Lung (tissue), 17 donors: ENCODE measurements at places on chromosomes 2 and 18.

GRCh38 chr2:198731842-198732399, 725.8 kb downstream of the SATB2 start:
- DNase-seq = no peak

DNA sequence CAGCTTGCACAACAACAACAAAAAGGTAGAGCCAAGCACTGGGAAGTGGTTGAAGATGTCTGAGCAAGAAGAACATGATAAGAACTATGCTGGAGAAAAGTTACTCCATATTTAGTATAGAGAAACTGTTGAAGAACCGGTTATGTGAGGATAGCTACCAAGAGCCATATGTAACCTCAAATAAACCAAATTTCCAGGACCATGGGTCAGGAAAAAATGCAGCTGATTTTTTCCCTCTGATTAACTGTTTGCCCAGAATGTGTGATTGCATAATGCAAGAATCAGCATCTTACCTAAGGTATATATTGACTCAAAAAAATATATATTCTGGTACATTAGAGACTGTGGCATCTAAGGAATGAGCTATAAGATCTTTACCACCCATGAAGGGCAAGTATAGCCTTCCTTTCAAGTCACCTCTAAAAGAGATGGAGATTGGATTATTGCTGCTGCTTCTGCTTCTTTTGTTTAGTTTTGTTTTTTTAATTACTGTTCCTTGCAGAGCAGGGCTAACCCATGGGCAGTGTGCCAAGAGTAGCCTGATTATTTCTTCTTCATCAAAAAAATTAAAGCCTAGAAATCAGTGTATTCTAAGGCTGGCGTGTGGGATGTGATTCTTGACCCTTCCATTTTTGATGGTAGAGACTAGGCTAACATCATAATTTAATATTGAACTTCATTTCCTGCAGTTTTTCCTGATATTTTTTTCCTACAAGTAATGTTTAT, 76.9 kb upstream of the MAP3K20 start:
- peak; percentile 25 for DNase-seq

DNA sequence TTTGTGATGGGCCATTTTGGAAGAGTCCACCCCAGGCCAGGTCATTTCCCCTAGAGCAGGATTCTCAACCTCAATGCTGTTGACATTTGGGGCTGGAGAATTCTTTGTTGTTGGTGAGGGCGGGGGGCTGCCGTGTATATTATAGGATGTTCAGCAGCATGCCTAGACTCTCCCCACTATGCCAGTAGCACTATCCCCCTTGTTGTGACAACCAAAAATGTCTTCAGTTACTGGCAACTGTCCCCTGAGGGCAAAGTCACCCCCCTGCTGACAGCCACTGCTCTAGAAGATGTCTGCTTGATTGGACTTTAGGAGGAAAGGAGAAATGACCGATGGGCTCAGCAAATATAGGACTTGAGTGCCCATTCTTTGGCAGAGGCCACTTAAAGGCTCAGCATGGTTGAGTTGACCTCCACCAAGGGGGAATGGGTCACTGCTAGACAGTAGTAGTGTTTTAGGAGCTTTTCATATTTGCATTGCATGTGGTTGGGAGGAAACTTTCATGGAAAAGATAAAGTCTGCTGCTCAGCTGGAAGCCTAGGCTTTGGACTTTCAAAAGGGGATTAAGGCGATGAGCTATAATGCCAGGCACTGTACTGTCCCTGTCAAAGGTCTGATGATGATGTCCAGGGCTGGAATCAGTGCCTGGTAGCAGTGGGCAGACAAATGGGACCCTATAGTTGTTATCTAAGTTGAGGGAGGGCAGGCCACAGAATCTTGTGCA, 61.1 kb upstream of the MCFD2 start:
- no peak for DNase-seq

DNA sequence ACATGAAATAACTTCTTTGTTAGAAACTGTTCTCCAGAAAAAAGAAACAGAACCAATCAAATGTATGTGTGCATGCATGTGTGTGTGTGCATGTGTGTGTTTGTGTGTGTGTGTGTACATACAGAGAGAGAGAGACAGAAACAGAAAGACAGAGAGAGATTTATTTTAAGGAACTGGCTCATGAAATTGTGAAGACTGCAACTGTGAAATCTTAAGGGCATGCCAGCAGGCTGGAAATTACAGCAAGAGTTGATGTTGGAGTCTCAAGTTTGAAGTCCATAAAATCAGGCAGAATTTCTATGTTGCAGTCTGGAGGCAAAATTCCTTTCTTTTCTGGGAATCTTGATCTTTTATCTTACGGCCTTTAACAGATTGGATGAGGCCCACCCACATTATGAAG, 168.9 kb upstream of the CDH20 start:
- no peak for DNase-seq

DNA sequence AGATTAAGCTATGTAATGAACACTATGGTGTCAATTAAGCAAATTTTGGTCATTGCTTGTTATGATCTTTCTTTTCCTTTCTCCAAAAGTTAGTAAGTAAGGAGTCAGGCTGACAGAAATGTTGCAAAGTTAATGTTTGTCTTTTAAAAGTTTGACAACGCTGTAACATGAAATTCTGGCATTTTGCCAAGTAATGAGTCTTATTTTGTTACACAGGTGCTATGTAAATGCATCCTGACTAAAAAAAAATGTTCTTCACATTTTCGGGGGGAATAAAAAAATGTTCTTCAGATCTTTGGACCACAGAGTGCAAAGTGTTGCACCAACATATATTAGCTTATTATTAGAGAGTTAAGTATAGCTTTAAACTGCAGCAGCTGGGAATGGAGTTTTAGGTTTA, 54.8 kb upstream of the PROKR1 start:
- DNase-seq = peak; percentile 2

DNA sequence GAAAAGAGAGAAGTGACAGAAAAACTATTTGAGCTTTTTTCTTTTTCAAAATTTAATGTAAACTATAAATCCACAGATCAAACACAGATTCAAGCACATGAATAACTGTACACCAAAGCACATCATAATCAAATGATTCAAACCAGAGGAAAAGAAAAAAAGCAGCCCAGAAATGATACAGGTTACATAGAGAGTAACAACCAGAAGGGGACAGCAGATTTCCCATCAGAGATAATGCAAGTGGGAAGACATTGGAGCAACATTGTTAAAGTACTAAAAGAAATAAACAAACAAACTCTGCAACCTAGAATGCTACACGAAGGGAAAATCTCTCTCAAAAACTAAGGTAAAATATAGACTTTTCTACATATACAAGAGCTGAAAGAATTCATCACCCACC, 34.5 kb downstream of the CMPK2 start:
- DNase-seq = no peak

- DNase-seq = no peak
Observed at GRCh38 chr2:225017713-225018112, 24.6 kb downstream of the DOCK10 start.
